ENCODE measurements at places on chromosomes 1 and 21.

GRCh38 chr21:28642891-28643290 lies 349.8 kb downstream of the LTN1 start:
- DNase-seq, result no peak

- no peak for DNase-seq
Measured at GRCh38 chr1:53662951-53663350, 76.0 kb downstream of the GLIS1 start.

DNA sequence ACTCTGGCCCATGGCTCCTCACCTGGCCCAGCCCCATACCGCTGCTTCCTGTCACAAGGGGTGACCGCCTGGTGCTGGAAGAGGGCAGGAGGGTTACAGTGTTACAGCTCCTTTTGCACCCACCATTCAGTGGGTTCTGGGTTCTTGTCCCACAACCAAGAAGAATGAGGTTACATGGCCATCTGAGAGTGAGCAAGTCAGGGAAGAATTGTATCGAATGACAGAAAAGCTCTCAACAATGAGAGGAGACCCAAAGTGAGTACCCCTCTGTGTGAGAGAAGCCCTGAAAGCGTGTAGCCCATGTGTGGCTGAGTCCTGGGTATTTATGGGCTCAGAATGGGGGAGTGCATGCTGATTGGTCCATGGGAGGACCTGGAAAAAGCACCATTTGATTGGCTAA lies 888.5 kb downstream of the ADGRL2 start:
- DNase-seq, result no peak

- no peak for DNase-seq
Measured at GRCh38 chr1:203589595-203589994, 37.0 kb upstream of the ATP2B4 start.
